ENCODE measurements at places on chromosomes 1 and 21.

DNA sequence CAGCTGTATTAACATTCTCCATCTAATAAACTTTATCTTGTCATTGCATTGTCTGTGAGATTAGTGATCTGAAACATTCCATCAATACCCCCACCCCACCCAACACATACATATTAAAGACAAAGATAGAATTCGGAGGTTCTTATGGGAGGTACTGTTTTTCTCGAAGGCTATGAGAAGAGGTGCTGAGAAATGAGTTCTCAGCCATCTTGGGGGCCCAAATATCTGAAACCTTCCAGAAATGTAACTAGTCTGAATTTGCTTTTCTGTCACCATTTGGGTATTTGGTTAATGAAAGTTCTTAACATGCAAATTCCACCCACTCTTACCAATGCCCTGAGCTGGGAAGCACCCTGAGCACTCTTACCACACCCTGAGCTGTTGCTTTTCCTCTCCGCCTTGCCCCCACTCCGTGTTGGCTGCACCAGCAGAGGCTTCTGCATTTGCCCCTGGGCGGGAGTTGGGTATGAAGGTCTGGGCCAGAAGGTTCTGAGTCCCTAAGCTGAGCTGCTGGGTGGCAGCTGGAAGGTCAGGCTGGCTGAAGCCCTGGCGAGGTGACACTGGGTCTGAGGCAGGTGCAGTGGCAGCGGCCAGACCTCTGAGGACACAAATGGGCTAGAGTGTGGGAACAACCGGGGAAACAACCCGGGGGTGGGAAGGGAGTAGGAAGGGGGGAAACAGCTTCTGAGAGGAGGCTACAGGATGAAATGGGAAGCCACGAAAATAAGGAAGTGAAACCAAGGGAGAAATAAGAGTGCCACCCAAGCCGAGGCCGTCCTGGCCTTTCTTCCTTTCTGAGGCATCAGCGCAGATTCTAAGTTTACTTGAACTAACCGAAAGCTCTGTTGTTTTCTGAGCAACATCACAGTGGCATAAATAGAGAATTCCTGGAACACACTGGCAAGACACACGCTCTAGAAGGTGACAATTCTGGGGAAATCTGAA is 26.3 kb upstream of the IER5 start:
- DNase-seq = peak; percentile 85

- DNase-seq = no peak
These were observed 6.6 kb upstream of the SLC35A3 start for GRCh38 chr1:99963041-99963795.

GRCh38 chr1:225343618-225344017 is 84.2 kb downstream of the LBR start:
- no peak for DNase-seq

DNA sequence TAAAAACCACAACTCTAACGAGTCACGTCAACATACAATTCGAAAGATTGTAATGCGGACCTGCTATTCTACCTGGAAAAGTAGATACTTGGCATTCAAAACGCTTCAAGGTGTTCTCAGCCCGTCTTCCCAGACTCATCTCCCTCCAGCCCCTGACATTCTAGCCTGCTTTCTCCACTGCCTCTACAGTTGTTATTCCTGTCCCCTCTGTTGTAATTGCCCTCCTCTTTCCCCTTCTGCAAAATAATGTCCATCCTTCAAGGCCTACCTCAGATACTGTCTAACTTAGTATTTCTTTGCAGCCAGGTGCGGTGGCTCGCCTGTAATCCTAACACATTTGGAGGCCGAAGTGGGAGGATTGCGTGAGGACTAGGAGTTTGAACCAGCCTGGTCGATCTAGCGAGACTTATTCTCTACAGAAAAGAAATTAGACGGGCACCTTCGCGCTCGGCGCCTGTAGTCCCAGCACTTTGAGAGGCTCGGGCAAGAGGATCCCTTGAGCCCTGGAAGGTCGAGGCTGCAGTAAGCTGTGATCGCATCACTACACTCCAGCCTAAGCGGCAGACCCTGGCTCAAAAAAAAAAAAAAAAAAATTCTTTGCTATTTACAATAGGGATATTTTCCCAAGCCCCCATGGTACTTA is 756 bp upstream of the RBM34 start:
- no peak for DNase-seq

DNA sequence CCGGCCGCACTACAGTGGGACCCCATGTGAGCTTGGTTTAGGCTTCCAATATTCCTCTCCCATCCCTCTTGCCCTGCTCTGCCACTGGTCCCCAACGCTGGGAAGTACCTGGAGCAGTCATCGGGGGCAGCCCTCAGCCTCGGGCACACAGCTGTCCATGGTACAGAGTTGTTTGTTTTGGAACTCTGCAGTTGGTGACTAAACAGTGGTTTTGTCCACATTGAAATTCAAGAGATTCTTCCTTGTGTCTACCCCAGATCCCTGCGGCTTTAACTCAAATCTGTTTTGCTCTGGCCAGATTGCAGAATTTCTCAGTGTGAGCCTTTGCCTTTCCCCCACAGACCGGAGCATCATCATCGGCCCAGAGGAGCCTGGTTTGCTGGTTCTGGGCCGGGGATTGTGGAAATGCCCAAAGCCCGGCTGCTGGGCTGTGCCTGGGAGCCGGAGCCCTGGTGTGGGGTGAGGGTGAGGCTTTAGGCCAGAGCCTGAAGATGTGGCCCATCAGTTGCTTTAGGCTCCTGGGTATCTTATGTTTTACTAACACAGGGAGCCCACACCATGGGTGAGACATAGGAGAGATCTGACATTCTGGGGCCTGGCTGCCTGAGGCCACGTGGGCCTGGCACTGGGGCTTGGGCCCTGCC is 93.2 kb downstream of the ARHGEF10L start:
- no peak for DNase-seq

DNA sequence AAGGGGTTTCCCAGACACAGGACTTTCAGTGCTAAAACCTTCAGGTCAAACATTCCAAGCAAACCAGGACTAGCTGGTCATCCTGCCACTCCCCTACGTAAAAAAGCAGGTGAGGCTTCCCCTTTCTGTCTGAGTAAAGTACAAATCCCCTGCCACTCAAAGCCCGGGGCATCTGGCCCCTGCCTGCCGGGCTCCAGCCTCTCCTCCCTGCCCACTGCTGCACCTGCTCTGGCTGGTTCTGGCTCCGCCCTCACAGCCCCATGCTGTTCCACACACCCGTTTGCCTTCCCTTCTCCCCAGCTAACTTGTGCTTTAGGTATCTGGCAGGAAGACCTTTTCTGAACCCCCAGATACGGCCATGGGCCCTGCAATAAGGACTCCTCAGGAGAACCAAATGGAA is 23.3 kb upstream of the S100A7 start:
- DNase-seq = no peak

- no peak for DNase-seq
These were observed 237.6 kb downstream of the SDCCAG8 start for GRCh38 chr1:243493156-243494129.

DNA sequence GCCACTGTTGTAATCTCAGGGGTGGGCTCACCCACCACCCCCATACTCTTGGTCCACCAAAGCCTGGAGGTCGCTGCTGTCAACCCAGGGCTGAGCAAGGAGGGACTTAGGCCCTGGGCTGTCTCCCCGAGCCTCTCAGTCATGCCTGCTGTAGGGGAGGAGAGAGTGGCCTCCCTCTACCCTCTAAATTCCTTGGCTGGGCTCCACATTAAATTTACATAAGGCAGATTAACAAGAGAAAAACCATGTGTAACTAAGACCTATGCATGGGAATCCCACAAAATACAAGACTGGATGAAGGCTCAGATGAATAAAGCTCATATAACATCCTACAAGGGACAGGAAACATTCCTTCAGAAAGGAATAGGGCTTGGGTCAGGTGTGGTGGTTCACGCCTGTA is 1.8 kb upstream of the PIK3CD start:
- DNase-seq = no peak

All from spleen (tissue), 13 donors.